ENCODE measurements at places on chromosomes 5 and 9.

- no peak for DNase-seq
Measured at GRCh38 chr9:113154471-113154870, 3.7 kb downstream of the SLC31A2 start.

DNA sequence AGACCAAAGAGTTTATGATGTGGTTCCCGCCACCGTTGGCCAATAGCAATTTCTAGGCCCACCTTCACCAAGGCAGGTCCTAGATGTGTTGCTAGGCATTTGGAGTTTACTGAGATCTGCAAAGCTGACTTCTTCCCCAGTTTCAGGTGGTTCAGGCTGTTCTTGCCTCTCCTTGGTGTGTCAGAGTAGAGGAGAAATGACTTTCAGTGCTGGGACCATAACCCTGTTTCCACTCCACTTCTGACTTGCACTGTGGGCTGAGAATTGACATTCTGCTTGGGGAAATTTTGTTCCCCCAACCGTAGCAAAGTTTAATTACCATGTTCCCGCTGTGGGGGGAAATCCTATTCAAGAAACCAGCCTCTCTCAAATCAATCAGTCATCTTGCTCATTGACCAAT, 128.0 kb upstream of the GABRP start:
- DNase-seq, result no peak

- no peak for DNase-seq
Measured at GRCh38 chr5:171600741-171601265, 181.4 kb downstream of the FGF18 start.

- DNase-seq, result peak; percentile 79
Measured at GRCh38 chr9:6758498-6759184, 868 bp downstream of the KDM4C start.

DNA sequence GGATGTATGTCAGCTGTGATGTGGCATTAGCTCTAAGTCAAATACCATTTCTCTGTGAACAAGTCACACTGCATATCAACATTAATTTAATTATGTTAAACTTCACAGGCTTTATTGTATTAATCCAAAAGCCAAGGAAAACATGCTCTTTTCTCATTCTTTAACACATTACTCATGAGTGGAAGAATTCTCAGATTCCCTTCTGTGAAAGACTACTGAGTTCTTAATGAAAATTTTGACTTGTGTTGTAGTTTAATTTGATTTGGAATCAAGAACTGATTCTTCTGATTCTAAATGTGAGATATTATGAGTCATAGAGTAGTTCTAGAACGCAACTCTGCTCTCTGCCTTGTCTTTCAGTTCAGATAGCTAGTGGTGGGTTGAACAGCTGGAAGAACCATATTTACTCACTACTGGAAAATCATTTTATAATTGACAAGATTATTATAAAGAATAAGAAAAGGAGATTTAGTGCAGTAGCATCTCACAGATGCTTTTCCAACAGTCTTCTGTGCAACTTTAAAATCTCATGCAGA, 90.6 kb downstream of the VCAN start:
- DNase-seq, result no peak

DNA sequence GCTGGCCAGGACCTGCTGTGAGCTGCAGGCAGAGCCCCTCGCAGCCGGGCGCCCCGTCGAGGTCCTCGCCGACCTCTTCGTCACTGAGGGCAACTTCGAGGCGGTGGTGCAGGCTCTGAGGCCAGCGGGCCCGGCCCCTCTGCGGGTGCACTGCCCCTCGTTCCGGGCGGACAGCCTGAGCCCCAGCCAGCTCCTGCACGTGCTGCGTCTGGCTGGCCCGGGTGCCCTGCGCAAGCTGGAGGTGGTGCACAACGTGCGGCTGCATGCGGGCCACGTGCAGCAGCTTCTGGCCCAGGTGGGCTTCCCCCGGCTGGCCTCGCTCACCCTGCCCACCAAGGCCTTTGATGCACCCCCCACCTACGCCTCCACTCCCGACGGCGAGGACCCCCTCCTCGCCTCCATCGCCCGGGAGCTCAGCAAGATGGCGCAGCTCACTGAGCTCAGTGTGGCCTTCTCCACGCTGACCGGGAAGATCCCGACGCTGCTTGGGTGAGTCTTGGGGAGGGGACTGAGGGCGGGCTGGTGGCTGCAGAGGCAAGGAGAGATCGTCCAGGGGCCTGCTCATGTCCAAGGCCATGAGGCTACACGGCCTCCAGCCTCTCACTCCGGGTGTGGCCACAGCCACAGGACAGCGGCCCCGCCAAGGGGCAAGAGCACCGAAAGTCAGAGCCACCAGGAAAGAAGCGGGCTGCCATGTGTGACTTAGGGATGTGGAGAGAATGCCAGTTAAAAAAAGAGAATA, 825 bp downstream of the LRRC14B start:
- no peak for DNase-seq

Measured in anterior cingulate cortex (tissue), 58 donors.